Spinal cord (tissue), 10 donors: ENCODE measurements at places on chromosomes 11 and 22. TPM values are rescaled to one million over a fixed set of nuclear protein-coding genes. Genes with fewer than 3 reads are reported as not detected.

Gene CHRDL2
- 0.11 TPM for total RNA-seq

Gene TMEM132A
- total RNA-seq = 114 TPM

Gene PACS1
- total RNA-seq = 51.8 TPM

Gene TEX12
- total RNA-seq = 0.99 TPM

Gene OR51I1
- 0.28 TPM for total RNA-seq

Gene RPS6KA4
- 20.4 TPM for total RNA-seq

GRCh38 chr22:37101311-37102066 lies 8.0 kb downstream of the TMPRSS6 start:
- H3K4me1 ChIP-seq = peaks cover 27% of the 10 kb centered on the region
- H3K4me3 ChIP-seq = no peak overlapping the region
- no peak overlapping the region for H3K27ac ChIP-seq
- no peak for DNase-seq

GRCh38 chr11:84825106-84825660 lies 802.0 kb downstream of the DLG2 start:
- H3K4me3 ChIP-seq = no peak overlapping the region
- no peaks in the 10 kb centered on the region for H3K36me3 ChIP-seq
- H3K27ac ChIP-seq = no peak overlapping the region
- no peaks in the 10 kb centered on the region for H3K27me3 ChIP-seq

DNA sequence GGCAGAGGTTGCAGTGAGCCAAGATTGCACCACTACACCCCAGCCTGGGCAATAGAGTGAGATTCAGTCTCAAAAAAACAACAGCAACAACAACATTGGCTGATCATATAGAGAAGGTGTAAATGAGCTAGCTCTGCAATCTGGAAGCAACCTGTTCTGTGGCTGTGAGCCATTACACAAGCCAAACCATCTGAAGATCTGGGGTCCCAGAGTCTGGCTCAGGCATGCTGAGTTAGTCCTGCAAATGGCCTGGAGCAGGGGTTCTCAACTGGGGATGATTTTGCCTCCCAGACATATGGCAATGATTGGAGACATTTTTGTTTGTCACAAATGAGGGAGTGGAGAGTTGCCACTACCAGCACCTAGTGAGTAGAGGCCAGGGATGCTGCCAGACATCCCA lies 42.3 kb upstream of the RAB1B start:
- peaks cover 8% of the 10 kb centered on the region for H3K4me1 ChIP-seq
- H3K27ac ChIP-seq = no peak overlapping the region
- no peaks in the 10 kb centered on the region for H3K27me3 ChIP-seq

GRCh38 chr11:46102843-46103242 lies 18.4 kb downstream of the PHF21A start:
- H3K27ac ChIP-seq = no peak overlapping the region
- H3K36me3 ChIP-seq = no peaks in the 10 kb centered on the region
- H3K4me3 ChIP-seq = no peak overlapping the region
- H3K4me1 ChIP-seq = no peaks in the 10 kb centered on the region
- no peaks in the 10 kb centered on the region for H3K27me3 ChIP-seq
- no peak for DNase-seq

DNA sequence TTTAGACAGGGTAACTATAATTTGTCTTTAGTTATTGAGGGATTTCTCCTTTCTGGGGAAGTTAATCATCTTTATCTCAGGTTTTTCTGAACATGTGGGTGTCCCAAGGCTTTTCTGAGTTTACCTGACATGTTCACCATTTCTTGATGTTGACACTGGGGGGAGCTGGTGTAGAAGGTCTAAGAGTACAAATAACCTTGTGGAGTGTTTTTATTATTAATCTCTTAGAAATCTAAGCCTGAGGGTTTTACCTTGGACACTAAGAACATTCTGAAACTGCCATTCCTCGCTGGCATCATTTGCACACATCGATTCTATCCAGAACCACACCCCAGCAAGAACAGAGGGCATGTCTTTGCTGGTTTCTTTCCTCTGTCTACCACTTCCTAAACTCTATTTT lies 15.6 kb upstream of the C11orf91 start:
- H3K27ac ChIP-seq = no peak overlapping the region
- H3K27me3 ChIP-seq = no peaks in the 10 kb centered on the region
- DNase-seq = no peak
- H3K4me1 ChIP-seq = no peaks in the 10 kb centered on the region

- H3K36me3 ChIP-seq = no peaks in the 10 kb centered on the region
- no peak overlapping the region for H3K27ac ChIP-seq
- DNase-seq = no peak
- H3K4me3 ChIP-seq = no peak overlapping the region
These were observed 511.8 kb downstream of the METTL15 start for GRCh38 chr11:28619846-28620540.

- DNase-seq = no peak
- H3K27me3 ChIP-seq = peaks cover 10% of the 10 kb centered on the region
- peaks cover 60% of the 10 kb centered on the region for H3K4me1 ChIP-seq
These were observed 96.9 kb upstream of the RTL6 start for GRCh38 chr22:44594951-44595350.

- H3K36me3 ChIP-seq = no peaks in the 10 kb centered on the region
- H3K4me3 ChIP-seq = no peak overlapping the region
- peaks cover 32% of the 10 kb centered on the region for H3K4me1 ChIP-seq
- DNase-seq = no peak
- no peaks in the 10 kb centered on the region for H3K27me3 ChIP-seq
- H3K27ac ChIP-seq = no peak overlapping the region
These were observed 85.9 kb downstream of the MICAL3 start for GRCh38 chr22:17938484-17938924.

- H3K4me3 ChIP-seq = no peak overlapping the region
- no peaks in the 10 kb centered on the region for H3K36me3 ChIP-seq
- DNase-seq = no peak
- H3K27me3 ChIP-seq = no peaks in the 10 kb centered on the region
- no peak overlapping the region for H3K27ac ChIP-seq
These were observed 27.2 kb downstream of the SYN3 start for GRCh38 chr22:33030923-33031525.
